ENCODE measurements at places on chromosomes 6 and 20.

DNA sequence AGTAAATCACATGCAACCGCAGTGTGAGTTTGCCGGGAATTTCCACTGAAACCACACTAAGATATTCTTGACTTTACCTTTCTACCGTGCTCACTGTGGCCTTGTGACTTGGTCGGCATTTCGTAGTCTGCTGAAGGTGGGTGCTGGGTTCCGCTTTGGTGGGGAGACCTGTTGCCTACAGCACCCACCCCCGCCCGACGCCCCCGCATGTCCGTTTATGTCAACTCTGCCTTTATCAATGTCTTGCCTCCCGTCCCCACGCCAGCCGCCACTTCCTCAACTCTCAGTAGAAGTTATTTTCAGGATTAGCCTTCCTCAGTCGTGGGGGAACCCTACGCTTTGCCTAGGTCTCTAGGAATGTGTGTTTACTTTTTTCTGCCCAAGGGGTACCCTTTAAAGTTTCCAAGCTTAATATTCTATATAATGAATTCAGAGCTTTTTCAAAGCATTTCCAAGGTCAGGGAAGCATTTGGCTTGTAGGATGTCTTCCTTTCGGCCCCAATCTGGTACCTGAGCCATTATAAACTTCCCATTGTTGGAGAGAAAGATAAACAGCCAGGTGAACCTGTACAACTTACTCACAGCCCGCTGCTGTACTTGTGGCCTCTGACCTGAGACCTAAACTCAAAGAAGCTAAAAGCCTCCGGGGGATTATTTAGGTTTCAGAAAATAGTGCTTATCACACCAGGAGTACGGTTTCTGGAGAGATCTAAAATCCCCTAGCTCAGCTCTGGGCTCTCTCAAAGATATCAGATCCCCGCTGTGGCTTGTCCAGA, 54.2 kb downstream of the TBC1D7 start:
- no peak for DNase-seq

DNA sequence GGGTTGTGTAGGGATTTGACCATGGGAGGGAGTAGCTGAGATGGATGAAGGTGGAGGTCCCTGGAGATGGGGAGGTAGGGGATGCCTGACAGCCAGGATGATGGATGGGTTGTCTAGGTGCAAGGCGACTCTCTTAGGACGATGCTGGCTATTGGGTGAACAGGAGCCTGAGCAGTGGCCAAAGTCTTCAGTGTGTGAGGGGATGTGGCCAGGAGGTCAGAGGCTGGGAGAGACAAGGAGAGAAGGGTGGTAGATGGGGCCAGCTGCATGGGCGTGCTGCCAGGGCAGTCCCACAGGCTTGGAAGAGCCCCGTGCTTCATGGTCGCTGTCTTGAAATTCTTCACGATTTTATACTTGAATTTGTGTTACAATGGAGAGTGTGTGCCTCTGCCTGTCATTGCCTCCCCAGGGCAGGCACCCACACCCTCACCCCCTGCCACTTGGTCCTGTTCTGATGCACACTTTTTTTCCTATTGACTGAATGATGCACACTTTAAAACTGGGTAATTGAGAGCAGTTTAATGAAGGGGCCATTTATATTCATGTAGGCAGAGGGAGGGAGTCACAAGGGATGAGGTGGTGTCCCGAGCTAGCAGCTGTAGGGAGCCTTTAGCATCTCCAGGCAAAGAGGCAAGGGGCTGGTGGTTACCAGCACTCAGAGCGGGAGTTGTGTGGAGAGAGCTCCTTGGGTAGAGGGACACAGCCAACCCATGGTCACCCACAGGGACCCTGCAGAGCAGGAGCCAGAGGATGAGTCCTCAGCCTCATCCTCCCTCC, 120.7 kb downstream of the DHX35 start:
- no peak for DNase-seq

DNA sequence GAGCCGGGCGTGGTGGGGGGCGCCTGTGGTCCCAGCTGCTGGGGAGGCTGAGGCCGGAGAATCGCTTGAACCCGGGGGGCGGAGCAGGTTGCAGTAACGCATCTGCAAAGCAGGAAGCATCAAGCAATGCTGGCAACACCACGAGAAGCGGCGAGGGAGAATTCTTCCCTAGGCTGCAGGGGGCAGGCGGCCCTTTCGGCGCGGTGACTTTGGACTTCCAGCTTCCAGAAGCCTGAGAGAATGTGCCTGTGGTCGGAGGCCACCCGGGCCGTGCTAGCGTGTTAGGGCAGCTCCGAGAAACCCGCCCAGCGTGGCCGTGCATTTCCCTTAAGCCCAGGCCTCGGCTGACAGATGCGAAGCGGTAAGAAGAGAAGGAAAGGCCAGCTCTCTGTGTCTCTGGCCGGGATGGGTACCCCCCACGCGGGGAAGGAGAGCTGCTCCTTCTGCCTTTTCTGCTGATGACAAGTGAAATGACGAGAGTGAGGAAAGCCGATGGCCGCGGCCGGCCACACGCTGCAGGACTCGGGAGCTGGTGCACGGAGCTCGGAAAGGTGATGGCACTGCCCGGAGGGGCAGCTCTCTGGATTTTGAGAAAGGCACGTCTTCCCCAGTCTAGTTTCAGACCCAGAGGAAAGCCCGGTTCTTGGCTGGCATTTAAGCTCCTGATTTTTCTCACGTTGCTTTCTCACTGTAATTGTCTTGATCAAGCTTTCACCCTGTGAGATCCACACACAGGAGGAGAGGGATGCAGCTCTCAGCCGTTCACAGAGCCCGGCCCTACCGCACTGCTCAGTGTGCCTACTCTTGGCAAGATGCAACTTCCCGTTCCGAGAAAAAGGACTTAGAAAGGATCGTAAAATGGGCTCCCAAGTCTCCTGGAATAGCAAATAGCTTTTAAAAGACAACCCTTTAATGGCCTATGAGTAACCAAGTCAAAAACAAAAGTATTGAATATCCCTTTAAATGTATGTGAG, 68.3 kb upstream of the EXOC2 start:
- DNase-seq: no peak

DNA sequence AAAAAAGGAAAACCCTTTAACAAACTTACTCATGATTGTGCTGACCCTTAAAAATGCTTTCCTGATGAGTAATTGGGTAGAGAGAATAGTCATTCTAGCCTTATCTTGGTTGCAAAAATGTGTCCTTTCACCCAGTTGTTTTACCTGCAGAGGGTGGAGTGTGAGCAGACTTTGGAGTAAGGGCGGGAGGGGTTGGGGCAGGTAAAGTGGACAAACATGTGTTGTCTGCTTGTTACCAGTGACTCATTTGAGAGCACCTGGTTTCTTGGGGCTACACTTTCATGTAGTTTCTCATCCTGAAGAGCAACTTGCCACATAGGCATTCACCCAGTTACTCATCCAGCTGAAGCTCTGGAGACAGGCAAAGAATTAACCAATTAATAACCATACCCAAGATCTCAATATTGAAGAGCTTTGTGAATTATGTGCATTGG, 121.1 kb downstream of the TNFRSF21 start:
- DNase-seq: no peak

DNA sequence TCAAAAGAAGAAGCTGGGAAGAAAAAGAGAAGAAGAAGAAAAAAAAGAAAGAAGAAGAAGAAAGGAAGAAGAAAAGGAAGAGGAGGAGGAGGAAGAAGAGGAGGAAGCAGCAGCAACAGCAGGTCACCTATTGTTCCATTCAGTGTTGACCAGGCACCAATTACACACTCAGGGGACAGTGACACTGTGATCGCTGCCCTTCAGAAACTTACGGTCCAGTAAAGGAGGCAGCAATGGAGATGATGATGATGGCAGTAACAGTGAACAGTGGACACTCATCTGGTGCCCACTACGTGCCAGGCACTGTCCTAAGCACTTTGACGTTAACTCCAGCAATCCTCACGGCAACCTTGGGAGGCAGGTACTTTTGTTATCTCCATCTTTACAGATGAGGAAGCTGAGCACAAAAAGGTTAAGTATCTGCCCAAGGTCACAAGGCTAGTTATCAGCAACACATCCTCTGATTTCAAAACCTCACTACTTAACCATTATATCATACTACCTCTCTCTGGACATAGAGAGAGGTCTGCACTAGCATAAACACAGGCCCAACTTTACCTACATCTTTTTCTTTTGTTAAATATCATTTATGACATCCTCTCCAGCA, 83.2 kb downstream of the SLC22A23 start:
- no peak for DNase-seq

- no peak for DNase-seq
Observed at GRCh38 chr20:23179766-23180403, 93.8 kb upstream of the CD93 start.

GRCh38 chr6:131692031-131692430, 9.2 kb downstream of the OR2A4 start:
- no peak for DNase-seq

DNA sequence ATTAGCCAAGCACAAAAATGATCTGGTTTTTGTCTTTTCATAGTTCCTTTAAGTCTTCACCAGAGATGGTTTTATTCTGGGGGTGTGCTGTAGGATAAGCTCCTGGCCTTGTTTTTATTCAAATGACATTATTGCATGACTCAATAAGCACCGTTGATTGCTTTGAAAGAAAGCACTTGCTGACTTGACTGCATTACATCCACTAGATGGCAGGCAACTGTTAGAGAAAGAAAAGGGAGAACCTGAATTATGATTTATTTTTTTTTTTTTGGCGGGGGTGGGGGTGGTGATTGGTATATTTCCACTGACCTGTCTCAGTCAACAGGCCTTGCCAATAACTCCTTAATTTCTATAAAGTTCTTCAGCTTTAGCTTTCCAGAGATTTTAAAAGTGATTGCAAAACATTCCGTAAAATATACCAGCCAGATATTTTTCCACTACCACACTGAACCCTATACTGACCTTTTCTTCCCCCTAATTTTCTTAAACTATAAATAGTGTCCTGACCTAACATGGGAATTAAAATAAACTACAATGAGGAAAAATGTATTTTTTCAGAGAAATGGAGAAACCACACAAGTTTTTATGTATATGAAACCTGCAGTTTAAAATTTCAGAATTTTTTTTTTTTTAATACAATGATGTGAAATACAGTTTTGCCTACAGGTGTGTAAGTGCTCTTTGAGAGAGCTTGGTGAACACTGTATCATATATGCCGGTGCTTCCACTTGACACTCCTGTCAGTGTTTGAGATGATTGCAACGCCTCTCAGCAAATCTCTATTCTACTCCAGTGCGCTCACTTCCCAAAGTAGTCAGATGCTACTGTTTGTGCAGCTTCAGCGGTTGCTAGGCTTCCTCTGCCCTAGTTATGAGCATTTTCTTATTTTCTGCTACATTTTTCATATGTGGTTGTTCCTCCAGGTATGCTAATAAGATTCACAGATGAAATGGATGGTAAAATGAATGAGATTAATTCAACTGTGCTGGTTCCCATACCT, 274.3 kb downstream of the CD109 start:
- no peak for DNase-seq

DNA sequence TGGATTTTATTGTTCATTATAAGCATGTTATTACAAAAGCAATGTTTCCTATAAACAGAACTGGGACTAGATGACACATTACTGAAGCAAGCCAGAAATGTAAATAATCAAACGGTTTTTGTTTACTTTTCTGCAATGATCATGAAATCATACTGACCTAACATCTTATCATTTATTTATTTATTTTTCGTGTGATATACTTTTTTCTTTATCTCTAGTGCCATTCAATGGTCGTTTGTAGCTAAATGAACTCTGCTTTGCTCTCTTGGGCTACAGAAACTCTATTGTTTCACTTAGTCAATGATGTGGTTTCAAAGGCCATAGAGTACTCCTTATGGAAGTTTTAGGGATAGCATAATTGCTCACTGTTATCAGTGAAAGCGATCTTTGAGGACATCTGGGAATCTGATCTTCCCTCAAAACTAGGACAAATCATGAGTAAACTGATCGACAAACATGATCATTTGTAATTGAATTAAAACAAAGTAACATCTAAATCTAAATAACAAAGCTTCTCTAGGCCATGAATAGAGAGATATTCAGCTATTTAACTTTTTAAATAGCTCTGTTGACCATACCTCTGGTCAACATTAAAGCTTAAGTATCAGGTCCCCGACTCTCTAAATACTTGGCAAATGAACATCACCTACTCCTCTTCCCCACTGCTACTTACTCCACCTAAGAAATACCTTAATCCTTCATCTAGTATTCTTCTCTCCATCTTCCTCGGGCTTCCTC, 933.4 kb downstream of the TFAP2A start:
- DNase-seq: no peak

- no peak for DNase-seq
Observed at GRCh38 chr6:53424300-53424699, 75.5 kb upstream of the ELOVL5 start.

DNA sequence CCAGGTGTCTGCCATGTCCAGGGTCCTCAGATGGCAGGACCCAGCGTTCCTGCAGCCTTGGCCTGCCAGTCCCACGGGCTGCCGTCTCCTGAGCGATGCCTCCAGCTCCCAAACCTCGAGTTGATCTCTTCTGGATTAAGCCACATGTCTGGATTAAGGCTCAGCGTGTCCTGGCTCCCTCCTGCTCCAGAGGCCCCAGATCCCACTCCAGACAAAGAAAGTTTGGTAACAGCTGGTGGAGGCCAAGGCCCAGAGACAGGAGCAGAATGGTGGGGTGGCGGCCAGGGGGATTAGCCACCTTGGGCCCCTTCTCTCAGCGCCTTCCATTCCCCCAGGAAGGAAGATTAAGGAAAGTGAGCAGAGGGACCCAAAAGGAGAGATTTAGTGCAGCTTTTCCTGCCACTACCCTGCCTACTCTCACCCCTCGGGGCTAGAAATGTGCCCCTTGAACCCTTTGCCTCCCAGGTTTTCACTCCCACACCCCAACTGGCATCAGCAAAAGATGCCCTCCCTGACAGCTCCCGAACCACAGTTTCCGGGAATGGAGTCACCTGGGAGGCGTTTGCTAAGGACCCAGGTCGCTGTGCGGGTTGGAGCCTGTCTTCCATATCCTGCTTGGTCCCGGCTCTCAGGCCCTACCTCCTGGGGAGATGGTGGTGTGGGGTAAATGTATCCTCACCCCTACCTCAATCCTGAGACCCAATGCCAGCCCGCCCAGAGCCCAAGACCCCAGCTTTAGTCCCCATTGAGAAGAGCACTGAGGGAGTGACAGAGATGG, 6.9 kb downstream of the SPDEF start:
- no peak for DNase-seq

DNA sequence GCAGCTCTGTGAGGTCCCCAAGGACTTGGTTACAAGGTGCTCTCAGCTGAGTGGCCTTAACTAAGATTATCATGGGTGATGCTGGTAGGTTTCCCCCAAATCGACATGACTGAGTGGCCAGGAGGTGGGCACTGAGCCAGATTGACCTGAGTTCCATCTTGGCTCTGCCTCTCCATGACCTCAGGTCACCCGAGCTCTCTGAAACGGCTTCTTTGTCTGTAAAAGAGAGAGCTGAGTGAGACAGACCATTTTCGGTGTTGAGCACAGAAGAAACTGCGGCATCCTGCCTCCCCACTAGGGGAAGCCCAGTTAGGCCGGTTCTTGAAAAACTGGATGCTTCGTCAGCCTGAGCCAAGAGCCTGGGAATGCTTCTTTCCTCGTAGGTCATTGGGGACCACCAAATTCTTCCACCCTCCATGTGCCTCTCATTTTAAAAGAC, 14.1 kb upstream of the STX16 start:
- DNase-seq: no peak

GRCh38 chr6:135347887-135348286, 149.7 kb downstream of the AHI1 start:
- DNase-seq: no peak

All from NCI-H187 (cell line).